ENCODE measurements at places on chromosomes 6 and 20.

- DNase-seq = no peak
These were observed 13.6 kb downstream of the GSTA2 start for GRCh38 chr6:52749556-52750152.

DNA sequence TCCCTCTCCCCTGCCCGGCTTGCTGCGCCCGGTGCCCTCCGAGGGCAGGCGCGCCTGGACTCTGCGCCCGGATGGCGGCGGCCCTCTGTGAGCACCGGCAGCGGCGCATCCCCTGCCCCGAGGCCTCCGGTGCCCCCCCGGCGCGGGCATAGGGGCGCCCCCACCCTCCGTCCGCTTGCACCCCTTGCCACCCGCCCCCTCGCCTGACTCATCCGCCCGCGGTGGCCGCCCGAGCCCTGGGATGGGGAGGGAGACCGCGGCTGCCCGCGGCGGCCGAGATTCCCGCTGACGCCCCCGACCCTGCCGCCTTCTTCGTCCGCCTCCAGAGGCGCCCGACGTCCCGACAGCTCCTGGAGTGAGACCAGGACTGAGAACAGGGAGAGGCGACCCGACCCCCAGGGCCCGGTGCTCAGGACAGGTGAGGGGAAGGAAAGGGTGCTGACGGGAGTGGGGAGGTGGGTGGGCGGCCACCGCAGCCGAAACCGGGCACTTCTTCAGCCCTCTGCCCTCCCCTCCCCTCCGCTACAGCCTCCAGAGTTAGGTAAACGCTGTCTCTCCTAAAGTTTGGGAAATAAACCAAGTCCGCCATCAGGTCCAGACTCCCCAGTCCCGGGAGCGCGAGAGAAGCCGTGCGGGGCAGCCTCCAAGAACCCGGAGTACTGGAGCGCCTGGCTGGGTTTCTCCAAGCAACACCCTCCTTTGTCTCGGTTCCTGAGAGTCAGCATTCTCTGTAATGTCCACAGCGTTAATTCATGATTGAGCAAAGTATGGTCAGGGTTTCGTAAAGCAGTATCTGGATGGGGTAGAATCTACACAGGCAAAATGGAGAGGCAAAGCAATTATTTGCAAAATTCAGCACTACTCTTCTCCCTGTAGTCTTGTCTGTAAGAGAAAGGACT lies 539 bp downstream of the TMEM200A start:
- peak; percentile 18 for DNase-seq

DNA sequence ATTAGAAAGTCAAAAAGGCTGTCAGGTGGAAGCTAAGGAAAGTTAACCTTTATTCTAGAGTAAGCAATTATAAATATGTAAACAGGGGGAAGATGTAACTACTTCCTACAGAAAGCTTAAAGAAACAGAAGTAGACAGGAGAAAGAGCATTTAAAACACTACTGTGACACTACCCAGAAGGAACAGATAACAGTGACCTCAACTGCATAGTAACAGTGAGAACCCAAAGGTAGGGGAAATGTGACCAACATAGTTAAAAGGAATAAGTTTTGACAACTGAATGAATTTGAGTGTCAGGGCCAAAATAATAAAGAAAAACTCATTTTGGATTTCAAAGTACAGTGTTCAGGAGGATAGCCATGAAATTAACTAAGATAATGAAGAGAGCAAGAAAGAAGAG lies 43.5 kb downstream of the IBTK start:
- DNase-seq = no peak

- DNase-seq = no peak
These were observed 26.0 kb upstream of the ADIG start for GRCh38 chr20:38554986-38555385.

DNA sequence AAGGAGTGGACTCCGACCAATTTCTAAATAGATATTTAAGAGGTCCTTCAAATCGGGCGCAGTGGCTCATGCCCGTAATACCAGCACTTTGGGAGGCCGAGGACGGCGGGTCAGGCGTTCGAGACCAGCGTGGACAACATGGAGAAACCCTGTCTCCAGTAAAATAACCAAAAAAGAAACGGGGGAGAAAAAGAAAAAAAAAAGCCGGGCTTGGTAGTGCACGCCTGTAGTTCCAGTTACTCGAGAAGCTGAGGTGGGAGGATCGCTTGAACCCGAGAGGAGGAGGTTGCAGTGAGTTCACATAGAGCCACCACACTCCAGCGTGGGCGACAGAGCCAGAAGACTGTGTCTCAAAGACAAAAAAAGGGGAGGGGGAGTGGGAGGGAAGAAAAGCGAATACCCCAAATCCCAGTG lies 53.3 kb upstream of the HFE start:
- DNase-seq = no peak

- no peak for DNase-seq
These were observed 65.2 kb upstream of the PIM1 start for GRCh38 chr6:37104824-37105147.

GRCh38 chr6:142822842-142823241 lies 122.1 kb downstream of the HIVEP2 start:
- no peak for DNase-seq

DNA sequence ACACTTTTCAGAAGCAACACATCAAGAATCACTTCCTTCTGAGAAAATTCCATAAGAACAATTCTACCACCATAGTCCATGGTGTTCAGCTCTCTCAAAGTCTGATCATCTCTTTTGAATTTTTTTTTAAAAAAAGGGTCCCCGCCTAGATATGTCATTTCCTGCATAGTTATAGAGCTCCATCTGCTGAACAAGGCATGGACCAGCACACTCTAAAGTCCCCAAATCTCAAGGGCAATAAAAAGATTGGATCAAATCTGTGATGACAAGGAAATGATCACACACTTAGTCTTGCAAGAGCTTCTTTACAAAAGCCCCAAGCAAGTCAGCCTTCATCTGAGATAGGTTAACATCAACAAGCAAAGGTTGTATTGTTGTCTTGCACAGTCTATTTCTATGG lies 100.7 kb upstream of the STMND1 start:
- no peak for DNase-seq

GRCh38 chr6:18203786-18204185 lies 48.6 kb downstream of the KDM1B start:
- no peak for DNase-seq

DNA sequence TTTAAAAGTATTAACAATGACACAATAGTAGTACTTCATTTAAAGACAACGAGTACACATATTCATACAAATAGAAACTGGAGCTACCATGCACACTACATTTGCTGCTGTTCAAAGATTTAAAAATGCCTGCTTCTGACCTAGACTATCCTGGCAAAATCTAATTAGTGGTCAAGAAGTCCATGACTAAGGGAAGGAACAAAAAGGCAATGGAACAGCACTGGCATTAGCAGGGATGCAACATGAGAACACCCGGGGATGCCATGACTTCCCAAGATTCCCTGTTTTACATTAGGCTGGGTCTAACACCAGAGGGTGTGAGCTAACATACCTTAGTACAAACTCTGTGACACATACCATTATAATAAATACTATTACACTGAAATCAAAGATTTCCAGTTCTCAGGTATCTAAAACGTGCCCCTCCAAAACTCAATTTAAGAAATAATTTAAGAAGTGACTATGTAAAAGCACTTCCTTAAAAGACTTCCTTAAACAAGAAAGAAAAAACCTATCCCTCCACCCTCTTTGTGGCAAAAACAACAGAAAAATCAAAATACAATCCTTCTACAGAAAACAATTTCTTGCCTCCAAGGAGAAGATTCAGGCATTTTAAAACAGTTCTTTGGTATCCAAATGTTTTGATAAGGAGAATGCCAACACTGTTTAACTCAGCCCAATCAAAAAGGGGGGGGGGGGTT lies 25.5 kb downstream of the CHD6 start:
- DNase-seq = no peak

- no peak for DNase-seq
These were observed 30.0 kb downstream of the KCNG1 start for GRCh38 chr20:50992733-50993457.

DNA sequence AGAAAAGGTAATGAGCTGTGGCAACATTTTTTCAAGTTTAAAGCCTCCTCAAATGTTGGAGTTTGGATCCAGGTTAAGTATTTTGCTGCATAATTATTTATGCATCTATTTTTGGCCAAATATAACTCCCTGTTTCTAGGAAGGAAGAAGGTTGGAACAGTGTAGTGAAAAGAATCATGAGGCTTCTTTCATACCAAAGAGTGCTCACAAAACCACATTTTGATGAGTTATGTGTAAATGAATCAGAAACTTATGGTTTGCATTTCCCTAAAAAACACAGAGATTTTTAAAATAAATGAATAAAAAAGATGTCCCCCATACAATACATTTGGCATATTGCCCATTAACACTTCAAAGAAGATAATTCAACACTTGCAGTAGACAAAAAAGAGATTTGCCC lies 246.9 kb upstream of the PRDM1 start:
- no peak for DNase-seq

DNA sequence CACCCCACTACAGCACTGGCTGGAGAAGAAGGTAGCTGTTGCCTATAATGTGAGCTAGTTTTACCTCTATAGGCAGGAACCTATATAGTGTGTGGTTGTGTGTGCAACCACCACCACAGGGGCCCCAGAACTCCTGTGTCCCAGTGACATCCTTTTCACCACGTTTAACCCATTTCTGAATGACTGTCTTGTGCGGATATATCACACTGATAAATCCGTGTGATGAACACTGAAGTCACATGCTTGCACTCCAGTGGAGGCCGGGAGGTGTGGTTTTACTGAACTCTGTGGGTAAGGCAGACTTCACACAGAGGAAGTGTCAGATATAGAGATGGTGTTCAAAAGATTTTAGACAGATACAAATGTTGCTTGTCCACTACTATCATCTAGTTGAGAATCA lies 32.5 kb downstream of the SDHAF4 start:
- DNase-seq = peak; percentile 3

- DNase-seq = no peak
These were observed 151.9 kb upstream of the COL21A1 start for GRCh38 chr6:56399250-56399671.

- DNase-seq = peak; percentile 12
These were observed 1.2 kb downstream of the TREML2 start for GRCh38 chr6:41199552-41200246.

DNA sequence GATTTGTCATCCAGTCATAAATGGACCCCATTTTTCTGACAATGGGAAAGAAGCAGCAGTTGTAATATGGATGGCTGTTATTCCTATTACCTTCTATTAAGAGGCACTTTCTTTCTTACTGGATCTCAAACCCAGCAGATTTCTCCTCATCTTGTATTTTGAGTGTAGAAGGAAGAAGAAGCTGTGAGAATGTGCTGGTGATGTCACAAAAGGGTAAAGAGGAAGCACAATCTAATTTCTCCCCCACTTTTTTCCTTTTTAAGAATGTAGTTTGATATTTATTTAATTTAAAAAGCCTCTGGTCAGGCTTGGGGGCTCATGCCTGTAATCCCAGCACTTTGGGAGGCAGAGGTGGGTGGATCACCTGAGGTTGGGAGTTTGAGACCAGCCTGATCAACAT lies 100.0 kb upstream of the JARID2 start:
- DNase-seq = no peak

GRCh38 chr20:22582964-22583772 lies 1.2 kb downstream of the FOXA2 start:
- DNase-seq = no peak

GRCh38 chr6:91293395-91293794 lies 706.5 kb upstream of the MAP3K7 start:
- no peak for DNase-seq
